ENCODE measurements at places on chromosomes 3 and 15. TPM values are rescaled to one million over a fixed set of nuclear protein-coding genes. Genes with fewer than 3 reads are reported as not detected.

Gene FBXO40
- not detected for total RNA-seq

Gene RBP2
- total RNA-seq, result 0.38 TPM

Gene TIGIT
- 0.06 TPM for total RNA-seq

Gene CFAP100
- not detected for total RNA-seq

Gene ESYT3
- 1.6 TPM for total RNA-seq

Gene GPR156
- total RNA-seq, result not detected

Gene HRG
- total RNA-seq, result not detected

Gene PATL2
- 0.87 TPM for total RNA-seq

Gene GPR149
- total RNA-seq, result not detected

Gene IGSF11
- total RNA-seq, result 3.2 TPM

Gene OXTR
- 0.12 TPM for total RNA-seq

Gene ROBO1
- total RNA-seq, result 6.3 TPM

Gene SI
- not detected for total RNA-seq

Gene WHAMM
- 6.1 TPM for total RNA-seq

Gene FANCD2
- 2.0 TPM for total RNA-seq

Gene TRPM1
- total RNA-seq, result not detected

Gene CSTA
- total RNA-seq, result 1.3 TPM

Gene SH2D7
- 0.14 TPM for total RNA-seq

Gene CLDN18
- total RNA-seq, result 0.04 TPM

Gene ADGRG7
- total RNA-seq, result not detected

Gene ZNF80
- not detected for total RNA-seq

Gene NDN
- total RNA-seq, result 6.7 TPM
